ENCODE measurements at places on chromosomes 6 and 20. TPM values are rescaled to one million over a fixed set of nuclear protein-coding genes. Genes with fewer than 3 reads are reported as not detected.
A peak's percentile ranks its signal among the peaks of the same experiment; 100 is the strongest.

GRCh38 chr6:2078888-2079287 is 166.5 kb downstream of the GMDS start:
- DNase-seq, result no peak

- no peak for DNase-seq
These were observed 230.2 kb upstream of the THEMIS start for GRCh38 chr6:128131036-128131435.

GRCh38 chr6:170346649-170347048 is 40.1 kb downstream of the FAM120B start:
- no peak for DNase-seq

DNA sequence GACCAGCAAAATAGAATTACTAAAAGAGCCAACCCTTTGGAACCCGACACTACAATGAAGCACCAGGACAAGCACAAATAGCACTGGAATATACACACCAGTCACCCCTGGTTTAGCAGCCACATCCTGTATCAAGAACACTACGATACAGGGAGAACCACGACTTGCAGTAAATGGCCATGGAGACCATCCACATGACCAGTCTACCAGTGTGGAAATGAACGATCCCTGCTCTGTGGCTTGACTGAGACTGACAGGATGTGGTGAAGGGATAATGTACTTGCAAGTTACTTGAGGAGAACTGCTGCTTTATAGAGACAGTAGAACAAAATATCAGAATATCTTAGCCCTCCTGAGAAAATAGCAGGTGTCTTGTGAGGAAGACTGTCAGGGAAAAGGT is 169.6 kb downstream of the COL9A1 start:
- no peak for DNase-seq

DNA sequence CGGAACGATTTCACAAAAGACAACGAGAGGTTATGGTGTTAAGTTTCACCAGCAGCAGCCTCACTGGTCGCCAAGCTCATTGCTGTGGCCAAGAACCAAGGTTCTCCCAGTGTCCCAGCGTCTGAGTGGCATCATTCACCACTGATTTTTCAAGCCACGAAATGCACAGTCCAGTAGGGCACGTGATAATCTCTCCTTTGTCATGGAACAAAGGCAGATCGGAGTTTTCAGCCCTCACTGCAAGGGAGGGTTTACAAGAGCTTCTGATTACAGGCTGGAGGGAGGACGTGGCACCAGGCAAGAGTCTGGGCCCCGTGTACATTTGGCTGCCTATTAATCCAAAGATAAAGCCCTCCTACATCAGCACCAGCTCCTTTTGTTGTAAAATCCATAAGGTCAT is 2.0 kb downstream of the CD24 start:
- DNase-seq, result no peak

DNA sequence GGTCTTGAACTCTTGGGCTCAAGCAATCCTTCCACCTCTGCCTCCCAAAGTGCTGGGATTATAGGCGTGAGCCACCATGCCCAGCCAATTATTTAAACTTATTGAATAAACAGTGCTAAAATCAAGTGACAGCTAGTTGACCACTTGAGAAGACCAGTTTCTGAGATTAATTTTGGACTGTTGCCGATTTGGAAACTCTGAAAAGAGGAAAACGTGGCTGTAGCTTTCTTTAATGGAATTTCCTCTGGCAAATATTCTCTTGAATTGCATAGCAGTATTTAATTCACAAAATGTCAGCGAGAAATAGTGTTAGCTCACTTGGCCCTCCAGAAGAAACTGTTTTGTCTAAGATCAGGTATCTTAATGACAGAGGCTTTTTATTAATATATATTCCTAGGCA is 754.5 kb downstream of the HDGFL1 start:
- no peak for DNase-seq

DNA sequence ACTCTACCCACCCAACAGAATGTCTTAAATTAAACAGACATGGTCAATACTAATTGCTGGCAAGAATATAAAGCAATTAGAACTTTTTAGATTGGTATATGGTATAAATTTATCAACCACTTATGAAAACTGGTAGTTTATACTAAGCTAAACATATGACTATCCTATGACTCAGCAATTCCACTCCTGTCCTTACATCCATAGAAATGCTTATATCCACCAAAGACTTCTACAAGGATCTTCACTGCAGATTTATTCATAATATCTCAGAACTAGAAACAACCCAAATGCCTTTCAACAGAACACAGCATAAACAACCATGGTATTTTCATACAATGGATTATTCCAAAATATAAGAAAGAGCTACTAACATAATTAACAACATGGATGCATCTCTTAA is 4.6 kb downstream of the ZNF184 start:
- no peak for DNase-seq

GRCh38 chr6:50330963-50331362 is 281.2 kb upstream of the DEFB112 start:
- DNase-seq, result no peak

DNA sequence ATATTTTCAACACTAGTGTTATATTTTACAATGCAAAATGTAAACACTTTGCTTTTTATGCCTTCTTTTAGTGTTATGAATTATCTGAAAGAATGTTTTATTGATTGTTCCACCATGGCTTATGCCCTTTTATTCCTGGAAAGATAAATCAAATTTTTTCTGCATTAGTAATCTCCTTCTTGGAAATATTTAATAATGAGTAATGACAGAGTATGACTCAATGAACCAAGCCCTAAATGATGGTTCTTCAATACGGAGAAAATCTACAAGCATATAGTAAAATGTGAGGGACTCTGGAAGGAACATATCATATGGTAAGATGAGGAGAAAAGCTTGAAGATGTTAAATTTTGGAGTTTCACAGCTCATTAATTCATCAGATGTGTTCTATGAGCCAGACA is 929.6 kb downstream of the C6orf118 start:
- DNase-seq, result no peak

DNA sequence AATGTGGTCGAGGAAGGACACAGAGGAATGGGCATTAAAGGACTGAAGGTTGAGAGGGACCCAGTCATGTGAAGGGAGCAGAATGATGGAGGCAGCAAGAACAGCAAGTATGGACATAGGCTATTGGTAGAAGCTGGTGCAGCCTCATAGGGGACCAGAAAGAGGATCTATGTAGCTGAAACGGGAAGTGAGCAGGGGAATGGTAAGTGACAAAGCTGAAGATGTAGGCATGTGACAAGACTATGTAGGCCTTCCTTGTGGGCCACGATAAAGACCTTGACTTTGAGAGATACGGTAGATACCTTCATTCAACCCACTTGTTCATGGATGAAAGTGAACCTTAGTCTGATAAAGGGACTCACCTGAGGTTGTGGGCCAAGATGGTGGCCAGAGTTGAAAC is 3.5 kb downstream of the CTNNBL1 start:
- peak; percentile 22 for DNase-seq

DNA sequence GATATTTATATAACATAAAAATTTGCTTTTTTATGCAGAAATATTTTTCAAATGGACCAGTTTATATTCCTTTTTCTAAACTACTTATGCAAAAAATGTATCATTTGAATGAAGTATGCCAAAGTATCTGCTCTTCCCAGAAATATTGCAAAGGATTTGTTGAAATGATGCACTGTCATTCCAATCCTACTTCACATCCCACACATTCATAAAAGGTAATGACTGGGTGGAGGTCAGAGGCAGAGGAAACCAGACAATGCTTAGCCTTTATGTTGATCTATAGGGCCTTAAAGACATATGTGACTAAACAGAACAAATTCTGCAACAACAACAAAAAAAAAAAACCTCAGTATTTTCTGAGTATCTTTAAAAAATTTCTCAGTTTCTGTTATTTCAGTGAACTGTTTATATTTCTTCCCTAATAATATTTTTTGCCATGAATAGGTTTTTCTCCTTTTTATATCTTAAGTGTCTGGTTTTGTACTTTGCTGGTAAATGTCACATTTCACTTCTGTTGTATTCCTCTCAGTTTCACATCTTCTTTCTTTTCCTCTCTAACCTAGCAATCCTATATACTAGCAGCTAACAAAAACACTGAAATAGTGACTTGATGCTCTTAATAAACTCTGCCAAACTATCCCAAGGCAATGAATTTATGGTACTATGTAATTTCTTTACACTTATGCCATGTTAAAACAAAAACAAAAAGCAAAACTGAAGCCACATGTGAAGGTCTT is 374.1 kb downstream of the BCKDHB start:
- no peak for DNase-seq

DNA sequence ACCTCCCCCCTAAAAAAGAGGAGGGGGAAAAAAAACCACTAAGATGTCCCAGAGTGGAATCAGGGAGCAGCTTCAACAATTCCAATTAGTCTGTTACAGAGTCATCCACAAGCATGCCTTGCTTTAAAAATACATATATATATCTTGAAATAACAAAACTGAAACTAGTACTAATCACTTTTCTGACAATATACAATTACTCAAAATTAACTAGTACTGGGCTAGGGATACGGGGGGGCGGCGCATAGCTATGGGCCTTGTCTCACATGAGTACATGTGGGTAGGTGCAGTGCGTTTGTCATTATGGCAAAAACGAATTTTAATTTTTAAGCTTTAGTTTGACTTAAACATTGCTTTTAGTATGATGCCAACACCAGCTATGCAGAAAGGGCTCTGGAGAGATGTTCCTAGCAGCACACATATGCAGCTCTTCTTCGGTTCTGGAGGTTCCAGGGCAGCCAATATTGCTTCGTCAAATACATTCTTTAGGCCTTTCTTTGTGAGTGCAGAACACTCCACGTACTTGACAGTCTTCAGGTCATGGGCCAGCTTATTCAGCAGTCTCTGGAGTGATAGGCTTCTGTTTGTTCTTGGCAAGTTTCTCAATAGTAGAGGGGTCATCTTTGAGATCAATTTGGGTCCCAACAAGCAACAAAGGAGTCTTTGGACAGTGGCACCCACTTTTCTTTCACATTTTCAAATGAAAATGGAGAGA is 38.8 kb downstream of the ITCH start:
- no peak for DNase-seq

DNA sequence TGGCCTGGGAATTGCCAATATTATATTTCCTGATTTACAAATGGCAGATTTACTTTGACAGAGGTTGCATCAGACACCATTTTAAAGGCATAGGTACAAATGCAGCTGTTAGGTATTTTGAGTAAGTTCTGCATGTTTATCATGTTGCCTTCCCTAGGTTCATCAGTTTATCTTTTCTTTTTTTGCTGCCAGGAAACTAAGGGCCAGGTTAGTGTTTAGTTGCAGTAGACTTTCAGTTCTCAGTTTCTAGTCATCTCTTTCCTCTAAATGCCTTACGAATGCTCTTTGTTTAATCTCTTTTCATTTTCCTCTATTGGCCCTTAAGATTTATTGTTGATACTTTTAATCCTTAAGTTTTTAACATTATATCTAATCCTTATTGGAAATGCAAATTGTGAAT is 129.9 kb downstream of the SMAP1 start:
- no peak for DNase-seq

GRCh38 chr6:132511831-132512220 is 1.1 kb downstream of the STX7 start:
- DNase-seq, result no peak

GRCh38 chr6:79184641-79185040 is 49.8 kb downstream of the HMGN3 start:
- DNase-seq, result no peak

GRCh38 chr6:3381233-3381921 is 75.5 kb downstream of the SLC22A23 start:
- DNase-seq, result no peak

The GINS1 gene
- total RNA-seq, result 14.0 TPM

The TMEM170B gene
- total RNA-seq, result 1.1 TPM

The BPIFB1 gene
- not detected for total RNA-seq

The FOXC1 gene
- total RNA-seq, result 1.6 TPM

The PGC gene
- not detected for total RNA-seq

The SIGLEC1 gene
- 10.2 TPM for total RNA-seq

The OXT gene
- total RNA-seq, result 9.3 TPM
